ENCODE measurements at places on chromosomes 7 and 10. TPM values are rescaled to one million over a fixed set of nuclear protein-coding genes. Genes with fewer than 3 reads are reported as not detected.
A peak's percentile ranks its signal among the peaks of the same experiment; 100 is the strongest.

The CCDC71L gene
- 10.6 TPM for total RNA-seq

The OPN1SW gene
- not detected for total RNA-seq

The RPS24 gene
- 2,953 TPM for total RNA-seq

The ATG9B gene
- total RNA-seq = not detected

The SCIN gene
- 10.7 TPM for total RNA-seq

The GNAT3 gene
- not detected for total RNA-seq

The CLEC5A gene
- total RNA-seq = 0.16 TPM

DNA sequence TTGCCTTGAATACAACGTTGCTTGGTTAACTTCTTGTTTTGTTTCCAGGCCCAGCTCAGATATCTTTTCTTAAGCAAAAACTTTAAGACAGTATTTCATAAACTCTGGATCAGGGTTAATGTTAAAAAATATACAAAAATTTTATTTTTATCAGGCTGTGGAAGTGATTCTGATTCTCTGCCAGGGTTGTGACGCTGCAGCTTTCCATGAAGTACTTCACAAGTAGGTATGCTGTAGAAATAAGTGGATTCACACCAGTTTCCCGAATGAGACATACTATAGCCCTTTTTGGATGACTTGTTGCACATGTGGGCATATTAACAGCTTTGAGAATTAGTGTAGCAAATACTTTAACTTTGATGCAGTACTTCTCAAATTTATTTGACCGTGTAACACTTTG is 70.1 kb downstream of the CDK14 start:
- DNase-seq = no peak

GRCh38 chr10:12703126-12703525 is 298.4 kb downstream of the CCDC3 start:
- no peak for DNase-seq

DNA sequence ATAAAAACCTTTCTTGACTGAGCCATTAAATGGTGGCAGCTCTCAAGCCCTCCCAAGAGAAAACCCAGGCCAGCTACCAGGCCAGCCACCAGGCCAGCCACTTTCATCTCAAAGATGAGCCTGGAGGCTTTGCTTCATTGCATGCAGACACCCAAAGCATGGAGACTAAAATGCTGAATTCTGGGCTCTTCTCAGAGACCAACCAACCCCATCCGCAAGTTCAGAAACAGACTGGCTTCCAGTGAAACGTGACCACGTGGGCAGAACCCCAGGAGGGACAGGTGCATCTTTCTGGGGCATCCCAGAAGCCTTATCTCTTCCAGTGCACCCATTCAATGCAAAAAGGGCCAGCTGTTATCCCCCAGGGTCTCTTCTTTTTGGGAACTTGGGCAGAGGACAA is 20.9 kb downstream of the CHST15 start:
- no peak for DNase-seq

- peak; percentile 64 for DNase-seq
Observed at GRCh38 chr7:106009503-106010226, 46.6 kb downstream of the CDHR3 start.

DNA sequence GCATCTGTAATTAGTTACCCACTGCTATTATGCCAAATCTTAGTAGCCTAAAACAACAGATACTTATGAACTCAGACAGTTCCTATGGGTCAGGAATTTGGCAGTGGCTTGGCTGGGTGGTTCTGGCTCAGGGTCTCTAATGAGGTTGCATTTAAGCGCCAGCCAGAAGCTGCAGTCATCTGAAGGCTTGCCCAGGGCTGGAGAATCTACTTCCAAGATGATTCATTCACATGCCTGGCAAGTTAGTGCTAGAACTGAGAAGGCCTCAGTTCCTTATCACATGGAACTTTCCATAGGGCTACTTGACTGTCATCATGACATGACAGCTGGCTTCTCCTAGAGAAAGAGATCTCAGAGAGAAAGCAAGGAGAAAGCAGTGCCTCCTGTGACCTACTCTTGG is 121.3 kb downstream of the AVL9 start:
- DNase-seq = no peak

DNA sequence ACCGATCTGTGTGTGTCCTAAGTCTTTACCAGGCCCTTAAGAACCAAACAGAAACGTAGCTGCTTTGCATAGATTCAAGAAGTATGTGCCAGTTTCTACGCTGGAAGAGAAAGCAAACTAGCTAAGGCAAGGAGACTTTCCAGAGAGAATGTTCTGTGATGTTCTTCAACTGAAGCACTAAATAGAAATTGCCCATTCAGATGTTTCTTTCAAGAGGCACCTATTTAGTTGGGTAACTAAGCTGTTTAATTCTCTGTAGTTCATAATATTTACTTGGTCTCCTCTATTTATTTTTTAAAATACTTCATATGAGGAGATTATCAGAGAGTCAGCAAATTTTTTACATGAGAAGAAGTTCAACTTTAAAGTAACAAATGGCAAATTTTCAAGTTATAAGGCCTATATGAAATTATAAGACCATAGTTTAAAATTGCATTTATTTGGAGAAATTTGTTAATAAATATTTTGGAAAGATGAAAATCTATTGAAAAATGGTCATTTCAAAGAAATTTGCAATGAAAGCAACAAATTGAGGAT is 279.0 kb downstream of the NEBL start:
- DNase-seq = no peak

- no peak for DNase-seq
Observed at GRCh38 chr10:71084818-71085126, 127.6 kb upstream of the UNC5B start.

- no peak for DNase-seq
Observed at GRCh38 chr7:116812860-116813259, 49.5 kb upstream of the CAPZA2 start.

GRCh38 chr7:84582747-84583146 is 388.2 kb upstream of the SEMA3A start:
- no peak for DNase-seq

Measured in urinary bladder (tissue), 4 donors.